Nephron progenitor cell (in vitro differentiated cells): ENCODE measurements at places on chromosomes 2 and 18.

GRCh38 chr18:69865776-69866175, 81.9 kb downstream of the CD226 start:
- DNase-seq = no peak

- DNase-seq = no peak
These were observed 681.8 kb downstream of the SLC4A3 start for GRCh38 chr2:220309215-220309614.

- no peak for DNase-seq
These were observed 53.7 kb downstream of the TWIST2 start for GRCh38 chr2:238901461-238902057.

DNA sequence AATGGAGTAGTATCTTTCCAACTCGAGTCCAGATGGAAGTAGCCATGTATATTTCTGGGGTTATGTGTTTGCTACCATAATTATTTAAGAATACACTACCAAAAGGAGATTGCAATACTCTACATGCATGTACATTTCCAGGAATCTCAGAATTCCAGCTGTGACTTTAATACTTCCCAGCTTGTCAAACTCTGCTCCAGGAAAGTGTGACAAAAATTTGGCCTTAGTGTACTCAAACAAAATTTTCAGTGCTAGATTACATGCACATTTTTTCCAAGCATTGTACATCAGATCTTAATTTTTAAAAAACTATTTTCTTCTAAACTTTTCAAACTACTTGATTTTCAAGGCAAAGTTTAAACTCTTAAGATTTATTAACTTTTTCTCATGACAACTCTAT, 1791.6 kb downstream of the SUCLG1 start:
- DNase-seq = no peak

- DNase-seq = no peak
These were observed 27.1 kb downstream of the MC2R start for GRCh38 chr18:13888191-13888716.

- DNase-seq = no peak
These were observed 50.6 kb downstream of the LYPD6B start for GRCh38 chr2:149089068-149089467.
